ENCODE measurements at places on chromosomes 5 and 9. TPM values are rescaled to one million over a fixed set of nuclear protein-coding genes. Genes with fewer than 3 reads are reported as not detected.

SLC34A3 gene
- not detected for total RNA-seq

TEX48 gene
- total RNA-seq, result not detected

NEK6 gene
- total RNA-seq, result 72.8 TPM

SEMA6A gene
- total RNA-seq, result 28.5 TPM

LCNL1 gene
- 0.36 TPM for total RNA-seq

DNA sequence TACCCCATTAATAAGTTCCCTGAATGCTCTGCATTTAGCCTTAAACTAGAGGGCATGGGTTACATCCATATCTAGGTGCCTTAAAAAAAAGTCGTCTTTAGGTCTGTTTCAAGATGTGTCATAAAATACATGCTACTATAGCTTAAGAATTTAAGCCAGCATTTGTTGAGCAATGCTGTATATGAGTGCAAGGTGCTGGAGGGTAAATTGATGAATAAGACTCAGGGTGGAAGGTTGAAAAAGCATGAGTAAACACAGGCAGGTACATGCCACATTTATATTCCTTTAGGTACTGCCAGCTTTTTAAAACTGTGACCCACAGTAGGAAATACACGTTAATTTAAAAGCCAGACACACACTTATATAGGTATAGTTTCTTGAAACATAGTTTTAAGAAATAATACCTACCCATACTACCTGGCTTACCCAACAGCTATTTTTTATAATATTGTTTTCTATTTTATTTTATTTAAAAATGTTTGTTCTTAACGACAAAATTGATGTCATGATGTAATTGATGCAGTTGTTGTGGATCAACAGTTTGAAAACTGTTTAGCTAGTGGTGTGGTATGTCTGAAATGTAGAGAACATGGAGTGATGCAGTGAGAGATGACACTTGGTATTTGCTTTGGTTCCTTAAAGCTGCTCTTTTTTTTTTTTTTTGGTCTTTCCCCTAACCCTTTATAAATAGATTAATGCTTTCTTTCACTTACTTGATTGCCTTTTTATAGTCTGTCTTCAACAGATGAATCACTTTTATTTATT, 3.9 kb downstream of the HMGCR start:
- H3K4me1 ChIP-seq, result no peaks in the 10 kb centered on the region
- no peak overlapping the region for H3K4me3 ChIP-seq
- no peak for DNase-seq
- no peak overlapping the region for H3K27ac ChIP-seq
- no peaks in the 10 kb centered on the region for H3K36me3 ChIP-seq

- no peaks in the 10 kb centered on the region for H3K27me3 ChIP-seq
- no peak overlapping the region for H3K4me3 ChIP-seq
- no peak for DNase-seq
- no peak overlapping the region for H3K27ac ChIP-seq
Observed at GRCh38 chr5:125245216-125245615, 498.8 kb upstream of the ZNF608 start.

DNA sequence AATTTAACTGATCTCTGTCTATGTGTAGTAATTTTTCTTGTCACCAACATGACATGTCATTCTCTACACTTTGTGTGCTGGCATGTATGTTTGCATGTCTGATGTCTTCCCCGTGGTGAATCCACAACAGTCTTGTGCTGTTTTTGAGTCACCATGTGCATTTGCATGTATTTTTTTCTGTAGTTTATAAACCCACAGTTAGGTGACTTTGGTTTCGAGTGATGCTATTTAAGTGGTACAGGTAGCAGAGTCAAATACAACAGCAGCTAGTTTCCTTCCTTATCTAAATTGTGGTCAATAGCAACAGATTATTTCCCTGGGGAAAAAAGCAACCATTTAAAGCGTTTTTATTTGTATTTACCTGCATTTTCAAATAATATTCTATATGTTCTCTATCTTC, 89.9 kb upstream of the FSD1L start:
- H3K4me1 ChIP-seq, result no peaks in the 10 kb centered on the region
- DNase-seq, result no peak
- no peaks in the 10 kb centered on the region for H3K27me3 ChIP-seq
- no peak overlapping the region for H3K27ac ChIP-seq

GRCh38 chr9:36486933-36487481, 85.7 kb upstream of the MELK start:
- no peaks in the 10 kb centered on the region for H3K4me1 ChIP-seq
- peak; percentile 86 for DNase-seq

GRCh38 chr5:72281430-72281763, 38.6 kb downstream of the MRPS27 start:
- DNase-seq, result no peak
- peaks cover 2% of the 10 kb centered on the region for H3K4me1 ChIP-seq
- H3K4me3 ChIP-seq, result no peak overlapping the region
- peak overlapping the region; percentile 23 for H3K27ac ChIP-seq
- H3K36me3 ChIP-seq, result no peaks in the 10 kb centered on the region

DNA sequence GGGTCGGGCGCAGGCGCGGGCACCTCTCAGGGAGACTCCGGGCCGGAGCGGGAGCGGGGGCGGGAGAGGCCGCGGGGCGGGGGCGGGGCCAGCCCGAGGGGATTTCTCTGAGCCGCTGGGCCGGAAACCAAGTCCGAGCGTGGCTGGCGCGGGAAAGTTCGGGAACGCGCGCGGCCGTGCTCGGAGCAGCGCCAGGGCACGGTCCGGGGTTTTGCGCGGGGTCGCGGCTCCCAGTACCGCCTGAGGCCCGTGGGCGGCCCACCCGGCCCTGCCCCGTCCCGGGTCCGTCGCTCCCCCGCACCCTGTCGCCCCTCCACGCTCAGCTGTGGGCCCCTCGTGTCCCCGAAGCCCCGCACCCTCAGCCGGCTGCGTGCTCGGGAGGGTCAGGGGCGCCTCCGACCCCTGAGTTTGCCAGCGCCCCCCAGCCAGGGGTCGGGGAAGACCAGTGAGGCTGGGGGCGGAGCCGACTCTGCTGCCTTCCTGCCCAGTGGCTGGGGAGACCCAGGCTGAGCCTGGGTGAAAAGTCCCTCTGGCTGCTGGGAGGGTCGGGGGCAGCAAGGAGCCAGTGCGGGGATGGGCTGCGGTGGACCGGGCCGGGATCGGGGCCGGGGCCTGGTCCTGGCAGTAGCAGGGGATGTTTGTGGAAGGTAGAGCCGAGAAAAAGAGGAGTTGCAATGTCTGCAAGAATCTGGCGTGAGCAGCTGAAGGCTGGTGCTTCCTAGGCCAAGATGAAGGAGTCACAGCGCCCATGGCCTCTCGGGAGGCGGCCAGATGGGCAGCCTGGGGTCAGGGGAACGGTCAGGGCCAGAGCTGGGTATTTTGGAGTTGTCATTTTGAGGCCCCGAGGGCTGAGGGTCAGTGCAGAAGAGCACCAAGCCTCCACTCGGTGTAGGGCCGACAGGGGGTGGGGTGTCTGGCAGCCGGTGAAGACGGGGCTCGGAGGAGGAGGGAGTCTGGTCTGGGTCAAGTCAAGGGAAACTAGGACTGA, 588 bp downstream of the TRAF2 start:
- H3K27ac ChIP-seq, result no peak overlapping the region
- no peaks in the 10 kb centered on the region for H3K4me1 ChIP-seq
- H3K36me3 ChIP-seq, result no peaks in the 10 kb centered on the region
- no peak for DNase-seq

DNA sequence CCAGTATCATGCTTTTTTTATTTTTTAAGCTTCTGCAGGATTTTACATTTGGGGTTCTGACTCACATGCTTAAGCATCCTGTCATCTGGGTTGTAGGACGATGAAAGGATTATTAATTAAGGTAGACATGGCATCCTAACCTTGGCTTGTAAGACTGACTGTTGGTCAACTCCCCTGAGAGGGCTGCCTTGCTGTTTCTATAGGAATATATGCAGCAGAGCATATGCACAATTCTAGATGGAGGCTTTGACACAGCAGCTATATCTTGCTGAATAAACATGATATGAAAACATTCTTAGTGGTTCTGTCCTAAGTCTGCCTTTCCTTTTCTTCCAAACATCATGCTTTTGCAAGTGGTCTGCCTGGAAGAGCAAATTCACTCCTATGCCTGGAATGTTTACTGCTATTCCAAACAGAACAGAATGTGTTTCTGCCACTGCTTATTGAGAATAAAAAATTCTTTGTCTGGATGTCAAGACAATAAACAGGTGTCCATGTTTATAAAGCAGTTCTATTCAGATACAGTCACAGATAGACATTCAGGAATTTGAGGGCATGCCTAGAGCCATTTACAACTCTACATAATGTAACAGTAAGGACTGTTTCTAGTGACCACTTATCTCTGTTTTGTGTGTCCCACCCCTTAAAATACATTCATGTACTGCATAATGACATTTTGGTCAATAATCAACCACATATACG, 166.2 kb upstream of the PPP2R2B start:
- no peaks in the 10 kb centered on the region for H3K4me1 ChIP-seq
- no peaks in the 10 kb centered on the region for H3K27me3 ChIP-seq
- no peak for DNase-seq
- H3K36me3 ChIP-seq, result no peaks in the 10 kb centered on the region

DNA sequence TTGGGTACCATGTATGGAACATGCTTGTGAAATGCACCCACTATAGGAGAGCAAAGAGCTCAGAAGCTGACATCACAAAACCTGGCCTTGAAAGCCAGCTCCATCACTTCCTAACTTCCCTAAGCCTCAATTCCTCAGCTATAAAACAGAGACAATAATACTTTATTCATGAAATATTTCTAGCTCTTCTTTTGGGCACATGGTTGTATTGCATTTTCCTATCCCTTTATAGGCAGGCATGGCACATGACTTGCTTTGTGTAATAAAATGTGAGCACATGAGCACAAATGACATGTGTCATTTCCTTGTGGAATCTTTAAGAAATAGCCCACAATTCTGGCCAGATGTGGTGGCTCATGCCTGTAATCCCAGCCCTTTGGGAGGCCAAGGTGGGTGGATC, 18.5 kb downstream of the ZNF366 start:
- no peaks in the 10 kb centered on the region for H3K27me3 ChIP-seq
- no peak overlapping the region for H3K27ac ChIP-seq
- H3K4me3 ChIP-seq, result no peak overlapping the region
- no peaks in the 10 kb centered on the region for H3K36me3 ChIP-seq

DNA sequence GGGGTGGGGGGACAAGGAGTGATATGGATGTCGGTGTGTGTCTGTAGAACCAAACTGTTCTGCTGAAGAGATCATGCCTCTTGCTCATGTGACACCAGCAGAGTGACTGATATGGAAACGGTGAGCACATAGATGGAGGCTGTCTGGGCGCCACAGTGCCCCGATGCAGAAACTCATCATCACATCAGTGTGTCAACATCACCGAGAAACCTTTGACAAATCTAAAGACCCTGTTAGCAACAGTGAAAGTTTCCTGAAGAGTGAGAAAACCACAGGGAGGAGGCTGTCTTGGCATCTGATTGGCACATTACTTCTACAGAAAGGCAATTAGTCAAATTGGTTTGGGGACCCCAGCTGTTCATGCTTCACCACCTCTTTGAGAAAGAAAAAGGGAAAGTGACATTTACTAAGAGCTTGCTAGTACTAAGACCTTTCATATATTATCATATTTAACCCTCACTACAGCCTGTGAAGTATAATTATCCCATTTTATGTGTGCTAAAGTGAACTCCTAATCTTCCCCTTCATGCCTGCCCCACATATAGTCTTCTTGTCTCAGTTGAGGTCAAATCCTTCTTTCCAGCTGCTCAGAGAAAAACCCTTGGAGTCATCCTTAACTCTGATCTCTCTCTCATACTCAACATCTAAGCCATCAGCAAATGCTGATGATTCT, 25.6 kb downstream of the CSF2 start:
- H3K27ac ChIP-seq, result no peak overlapping the region
- peaks cover 6% of the 10 kb centered on the region for H3K4me1 ChIP-seq
- no peaks in the 10 kb centered on the region for H3K27me3 ChIP-seq
- no peak for DNase-seq
- H3K4me3 ChIP-seq, result no peak overlapping the region

- H3K4me3 ChIP-seq, result no peak overlapping the region
- H3K27ac ChIP-seq, result no peak overlapping the region
- DNase-seq, result no peak
- peaks cover 10% of the 10 kb centered on the region for H3K36me3 ChIP-seq
- no peaks in the 10 kb centered on the region for H3K27me3 ChIP-seq
- H3K4me1 ChIP-seq, result peaks cover 2% of the 10 kb centered on the region
Observed at GRCh38 chr5:154373729-154374179, 72.0 kb upstream of the SAP30L start.

DNA sequence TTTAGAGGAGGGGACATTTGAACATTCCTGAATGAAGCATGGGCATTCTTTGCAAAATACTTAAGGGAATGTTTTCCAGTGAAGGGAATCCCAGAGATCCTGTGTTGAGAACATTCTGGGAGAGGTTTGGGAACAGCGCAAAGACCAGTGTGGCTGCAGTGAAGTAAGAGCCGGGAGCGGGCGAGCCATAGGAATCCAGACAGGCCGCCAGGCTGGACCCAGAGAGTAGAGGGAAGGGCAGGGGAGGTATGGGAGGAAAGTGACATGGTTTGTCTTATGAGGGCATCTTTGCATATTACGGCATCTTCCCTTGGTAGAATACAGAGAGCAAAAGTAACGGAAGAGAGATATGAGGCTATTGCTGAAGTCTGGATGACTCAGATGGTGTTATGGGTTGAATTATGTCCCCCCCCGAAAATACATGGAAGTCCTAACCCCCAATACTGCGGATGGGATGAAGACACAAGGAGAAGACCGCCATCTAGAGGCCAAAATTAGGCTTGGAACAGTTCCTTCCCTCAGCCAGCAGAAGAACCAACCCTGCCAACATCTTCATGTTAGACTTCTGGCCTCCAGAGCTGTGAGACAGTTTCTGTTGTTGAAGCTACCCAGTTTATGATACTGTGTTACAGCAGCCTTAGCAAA, 268.2 kb downstream of the MAST4 start:
- H3K4me1 ChIP-seq, result no peaks in the 10 kb centered on the region
- H3K36me3 ChIP-seq, result no peaks in the 10 kb centered on the region
- H3K27ac ChIP-seq, result no peak overlapping the region
- no peak overlapping the region for H3K4me3 ChIP-seq

DNA sequence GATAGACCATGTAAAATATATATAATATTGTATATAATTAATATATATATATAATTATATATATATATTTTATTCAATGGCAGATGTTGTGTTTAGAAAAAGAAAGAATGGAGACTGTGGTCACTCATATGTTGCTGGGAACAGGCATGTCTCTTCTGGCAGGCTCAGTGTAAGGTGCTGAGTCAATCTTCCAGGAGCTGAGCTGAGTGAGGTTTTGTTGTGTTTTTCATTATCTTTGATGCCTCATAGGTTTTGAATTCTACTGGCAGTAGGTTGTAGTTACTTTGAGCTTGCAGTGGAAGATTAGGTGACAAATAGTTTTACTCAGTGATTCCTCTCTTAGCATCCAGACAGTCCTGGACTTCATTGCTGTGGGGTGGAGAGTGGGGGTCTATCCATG, 561.3 kb downstream of the IRX1 start:
- H3K36me3 ChIP-seq, result no peaks in the 10 kb centered on the region
- no peaks in the 10 kb centered on the region for H3K4me1 ChIP-seq
- no peaks in the 10 kb centered on the region for H3K27me3 ChIP-seq
- H3K4me3 ChIP-seq, result no peak overlapping the region
- no peak for DNase-seq

Data from aorta (tissue), 5 donors.